Right lung (tissue), 10 donors: ENCODE measurements at places on chromosomes 7 and 10.
A peak's percentile ranks its signal among the peaks of the same experiment; 100 is the strongest.

- DNase-seq, result no peak
Measured at GRCh38 chr7:55134359-55134725, 115.5 kb downstream of the EGFR start.

DNA sequence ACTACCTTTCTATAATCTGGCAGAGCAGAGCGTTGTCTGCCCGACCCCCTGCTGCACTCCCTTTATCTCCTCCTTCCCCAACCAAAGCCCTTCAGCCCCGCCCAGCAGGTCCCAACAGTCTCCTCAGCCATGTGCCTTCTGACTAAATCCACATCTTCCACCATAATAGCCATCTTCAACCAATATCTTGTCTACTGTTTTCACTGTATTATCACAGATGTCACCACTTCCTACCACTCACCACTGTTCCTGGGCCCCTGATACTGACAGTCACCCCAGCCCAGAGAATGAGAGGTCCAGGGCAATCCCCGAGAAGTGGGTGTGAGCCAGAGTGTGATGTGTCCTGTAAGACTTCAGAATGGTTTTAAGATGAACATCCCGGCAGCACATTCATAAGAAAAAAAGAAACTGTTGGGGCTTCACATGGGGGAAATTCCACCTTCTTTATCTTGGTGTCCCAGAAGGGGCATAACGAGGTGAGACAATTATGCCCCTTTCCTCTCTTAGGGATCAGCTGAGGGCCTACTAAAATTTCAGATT lies 25.3 kb downstream of the CCDC6 start:
- no peak for DNase-seq

GRCh38 chr7:54397836-54398612 lies 144.2 kb upstream of the VSTM2A start:
- no peak for DNase-seq

DNA sequence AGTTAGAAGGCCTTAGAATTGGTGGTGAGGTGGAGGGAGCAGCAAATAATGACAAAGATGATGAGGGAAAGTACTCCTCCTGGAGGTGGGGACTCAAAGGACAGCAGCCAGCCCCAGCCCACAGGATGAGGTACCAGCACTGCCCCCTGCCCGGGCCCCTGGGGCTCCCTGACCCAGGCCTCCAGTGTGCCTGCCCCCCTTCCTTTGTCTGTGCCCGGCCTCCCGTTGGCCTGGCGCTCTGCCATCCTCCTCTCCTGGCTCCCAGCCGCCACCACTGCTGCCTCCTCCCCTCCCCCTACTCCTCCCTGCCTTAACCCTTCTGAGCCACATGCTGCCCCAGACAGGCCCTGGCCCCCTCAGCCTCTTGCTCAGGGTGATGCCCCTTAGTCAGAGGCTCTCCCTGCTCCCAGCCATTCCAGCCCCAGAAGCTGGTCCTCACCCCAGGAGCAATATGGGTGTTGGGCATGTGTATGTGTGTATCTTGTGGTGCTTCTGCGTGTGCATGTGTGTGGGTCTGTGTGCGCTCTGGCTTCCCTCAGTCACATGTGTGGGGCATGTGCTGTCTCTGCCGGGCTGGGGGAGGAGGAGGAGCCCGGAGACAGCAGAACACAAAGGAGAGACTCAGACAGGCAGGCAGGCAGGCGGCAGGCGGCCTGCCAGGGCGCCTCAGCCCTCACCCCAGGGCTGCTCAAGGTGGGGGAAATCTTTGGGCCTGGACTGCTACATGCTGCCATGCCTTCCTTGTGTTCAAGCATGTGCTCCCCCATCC lies 2.6 kb downstream of the LDB1 start:
- DNase-seq, result peak; percentile 90

DNA sequence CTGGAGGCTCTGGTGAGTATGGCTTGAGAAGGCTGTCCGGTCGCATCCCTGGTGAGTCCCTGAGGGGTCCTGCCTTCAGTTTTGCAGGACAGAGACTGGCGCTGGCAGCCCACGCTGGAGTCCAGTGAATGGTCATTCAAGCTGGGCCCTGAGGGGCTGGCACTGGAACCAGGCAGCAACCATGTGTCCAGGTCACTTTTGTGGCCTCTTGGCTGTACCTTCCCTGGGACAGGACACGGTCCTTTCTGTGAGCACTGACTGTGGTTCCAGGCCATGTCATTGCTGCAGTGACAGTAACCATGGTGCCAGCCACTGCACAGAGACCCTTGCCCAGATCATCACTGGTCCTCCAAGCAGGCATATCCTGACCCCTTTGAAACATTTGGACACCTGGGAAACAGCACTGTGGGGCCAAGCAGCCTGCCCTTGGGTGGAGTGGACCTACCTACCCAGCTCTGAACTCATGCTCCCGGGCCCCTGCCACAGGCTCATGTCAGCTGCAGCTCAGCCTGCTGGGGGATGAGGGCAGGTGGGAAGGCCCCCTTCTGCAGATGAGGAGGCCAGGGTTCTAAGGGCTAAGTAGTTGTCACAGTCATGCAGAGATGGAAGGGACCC lies 72.1 kb downstream of the ADCY1 start:
- no peak for DNase-seq

- DNase-seq, result no peak
Measured at GRCh38 chr7:54596747-54597146, 54.6 kb downstream of the VSTM2A start.

GRCh38 chr7:90530263-90530662 lies 60.8 kb downstream of the PTTG1IP2 start:
- DNase-seq, result no peak

DNA sequence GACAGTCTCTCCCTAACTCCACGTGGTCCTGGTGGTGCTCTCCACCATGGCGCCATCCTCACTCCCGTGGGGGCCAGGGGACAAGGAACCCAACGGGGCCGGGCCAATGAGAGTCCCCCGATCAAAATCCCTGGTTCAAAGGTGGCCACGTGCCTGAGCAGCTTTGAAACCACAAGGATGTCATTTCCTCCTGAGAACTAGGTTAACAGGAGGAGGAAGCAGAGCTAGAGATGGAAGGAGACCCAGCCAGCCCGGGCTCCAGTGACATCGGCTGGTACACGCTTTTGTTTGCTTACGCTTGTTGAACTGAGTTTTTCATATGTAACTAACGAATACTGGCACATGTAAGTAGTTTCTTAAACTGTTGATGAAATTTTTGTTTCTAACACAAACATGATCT lies 61.7 kb downstream of the PRPF18 start:
- no peak for DNase-seq
